GM04504 (cell line): ENCODE measurements at places on chromosomes 3 and 15.

DNA sequence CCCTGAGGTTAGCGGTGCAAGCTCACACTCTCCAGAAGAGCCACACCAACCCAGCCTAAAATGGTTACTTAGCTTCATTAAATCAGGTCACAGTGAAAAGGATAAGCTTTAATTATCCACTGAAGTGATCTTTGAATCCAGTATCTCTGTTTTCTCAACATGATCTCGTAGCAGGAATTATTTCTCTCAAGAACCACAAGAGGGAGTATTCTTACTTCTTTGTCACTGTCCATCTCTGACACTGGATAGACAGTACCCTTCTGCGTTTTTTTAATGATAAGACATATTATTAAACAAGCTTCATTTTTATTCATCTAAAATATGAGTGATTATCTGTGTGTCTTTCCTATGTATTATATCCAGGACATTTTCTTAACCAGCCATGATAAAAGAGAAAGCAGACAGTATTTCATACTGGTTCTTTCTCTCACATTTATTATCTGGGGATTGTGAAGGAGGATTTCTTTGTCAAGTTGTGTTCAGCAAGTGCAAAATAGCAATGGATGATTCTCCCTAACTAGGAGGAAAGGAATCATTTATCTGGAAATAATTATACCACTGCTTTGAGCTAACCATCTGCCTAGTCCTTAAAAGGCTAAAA, 105.4 kb upstream of the CCDC54 start:
- DNase-seq: no peak

GRCh38 chr3:197068077-197068476, 38.5 kb upstream of the MELTF start:
- DNase-seq: no peak

DNA sequence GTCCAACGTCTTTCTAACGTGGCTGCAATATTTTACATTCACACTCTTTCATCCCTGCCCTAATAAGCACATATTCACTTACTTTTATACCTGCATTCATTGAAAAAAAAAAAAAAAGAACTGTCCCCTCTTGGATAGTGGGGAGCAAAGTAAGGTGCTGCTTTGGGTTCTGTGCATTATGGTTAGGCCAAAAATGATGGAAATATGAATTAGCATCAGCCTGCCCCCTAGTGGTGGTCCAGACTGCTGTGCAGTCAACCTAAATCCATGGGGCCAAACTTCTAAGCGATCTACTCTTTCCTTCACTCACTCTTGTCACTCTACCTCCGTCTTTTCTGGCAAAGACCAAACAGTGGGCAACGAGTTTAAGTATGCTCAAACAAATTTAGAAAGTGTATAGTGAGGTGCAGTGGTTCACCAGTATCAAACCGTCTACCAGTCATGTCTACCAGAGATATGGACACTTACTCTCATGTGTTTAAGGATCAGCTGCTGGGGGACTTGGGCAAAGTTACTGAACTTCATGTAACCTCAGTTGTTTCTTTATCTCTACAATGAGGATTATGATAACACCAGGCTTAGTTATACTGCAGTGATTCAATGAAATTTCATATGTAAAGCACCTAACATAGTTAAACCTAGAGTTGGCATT, 61.5 kb upstream of the GRM7 start:
- DNase-seq: no peak

- DNase-seq: no peak
Measured at GRCh38 chr15:45802140-45802539, 167.3 kb downstream of the SQOR start.

DNA sequence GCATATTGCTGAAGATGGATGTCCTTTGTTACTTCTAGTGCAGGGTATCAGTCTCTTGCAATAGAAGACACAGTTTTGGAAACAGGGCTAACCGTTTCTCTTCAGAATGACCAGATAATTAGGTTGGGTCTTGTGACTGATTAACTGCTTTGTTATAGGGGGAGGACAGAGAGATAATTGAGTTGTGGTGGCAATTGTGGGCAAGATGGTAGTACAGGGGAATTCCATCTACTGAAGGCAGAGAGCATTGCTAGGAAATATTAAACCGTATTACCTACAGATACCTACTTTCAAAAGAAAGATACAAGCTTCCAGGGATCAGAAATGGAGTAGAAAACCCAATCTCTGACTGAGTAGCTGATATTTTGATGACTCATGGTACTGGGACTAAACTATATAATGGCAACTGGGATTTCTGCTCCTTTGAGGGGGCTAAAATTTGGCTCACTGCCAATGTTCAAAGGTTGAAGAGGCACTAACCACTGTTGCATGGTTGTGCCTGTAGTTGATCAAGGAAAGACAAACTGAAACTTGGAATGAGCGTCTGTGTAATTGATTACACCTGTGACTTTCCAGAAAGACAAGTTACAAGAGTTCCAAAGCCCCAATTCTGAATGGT, 4.2 kb downstream of the PRR23B start:
- no peak for DNase-seq

DNA sequence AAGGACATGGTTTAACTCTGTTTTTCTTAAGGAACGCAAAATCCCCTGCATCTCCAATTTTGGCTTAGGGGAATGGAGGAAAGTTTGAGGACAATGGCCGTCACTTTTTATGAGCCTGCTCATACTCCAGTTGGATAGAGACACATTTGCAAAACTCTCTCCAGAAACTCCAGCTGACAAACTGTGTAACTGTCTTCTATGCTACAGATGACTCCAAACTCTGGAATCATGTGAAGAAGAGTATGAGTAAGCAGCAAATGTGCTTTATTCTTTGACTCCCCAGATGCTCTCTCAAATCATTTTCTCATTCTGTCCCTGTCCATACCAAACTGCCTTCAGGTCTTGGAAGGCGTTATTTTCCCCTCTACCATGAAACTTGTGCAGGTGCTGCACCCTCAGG, 226.5 kb upstream of the GPR149 start:
- no peak for DNase-seq

DNA sequence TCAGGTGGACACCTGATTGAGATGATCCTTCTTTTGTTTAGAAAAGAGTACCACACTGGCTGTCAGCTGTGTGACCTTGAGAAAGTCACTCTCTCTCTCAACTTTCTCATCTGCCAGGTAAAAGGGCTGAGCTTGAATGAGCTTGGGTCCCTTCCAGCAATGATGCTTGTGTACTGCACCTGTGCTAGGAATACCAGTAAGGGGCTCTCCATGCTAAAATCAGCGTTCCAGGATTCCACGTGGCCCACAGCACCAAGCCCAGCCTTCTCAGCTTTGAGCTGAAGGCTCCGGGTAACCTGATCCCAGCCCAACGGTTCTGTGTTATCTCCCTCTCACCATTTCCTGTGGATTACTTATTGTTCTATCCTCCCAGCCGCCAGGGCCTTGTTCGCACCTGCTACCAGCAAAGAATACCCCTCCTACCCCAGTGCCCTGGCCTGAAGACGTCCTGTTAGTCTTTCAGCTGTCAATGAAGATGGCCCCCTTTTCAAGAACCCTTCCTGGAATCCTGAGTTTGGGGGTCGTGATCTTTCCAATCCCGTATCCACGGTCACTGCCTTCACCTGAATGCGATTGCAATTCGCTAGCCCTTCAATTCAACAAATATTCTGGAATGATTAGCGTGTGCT, 54.2 kb upstream of the CGNL1 start:
- DNase-seq: no peak

GRCh38 chr15:70101459-70102113, 3.9 kb upstream of the TLE3 start:
- DNase-seq: peak; percentile 42

GRCh38 chr3:33218446-33219174, at the start of gene SUSD5:
TSS of gene SUSD5 (minus strand) at chr3:33218810. CDS start at chr3:33218797, 13 bp downstream.
- DNase-seq: no peak

GRCh38 chr15:40337597-40337996, 3.1 kb downstream of the CCDC9B start:
- no peak for DNase-seq

DNA sequence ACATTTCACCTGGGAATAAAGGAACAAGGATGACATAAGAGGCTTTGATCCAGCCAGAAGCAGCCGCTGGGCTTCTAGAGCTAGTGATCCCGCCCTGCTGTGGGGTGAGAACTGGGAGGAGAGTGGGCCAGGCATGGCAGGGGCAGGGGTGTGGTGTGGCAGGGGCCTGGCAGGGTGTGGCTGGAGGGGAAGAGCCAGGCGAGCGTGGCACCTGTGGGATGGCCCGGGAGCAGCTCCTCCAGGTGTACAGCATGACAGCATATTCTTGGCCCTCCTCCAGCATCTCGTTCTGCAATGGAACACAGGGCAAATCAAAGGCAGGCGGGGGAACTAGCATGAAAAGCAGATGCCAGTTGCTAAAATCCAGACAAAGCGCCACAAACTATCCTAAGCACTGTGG, 35.5 kb downstream of the CYFIP1 start:
- DNase-seq: no peak

DNA sequence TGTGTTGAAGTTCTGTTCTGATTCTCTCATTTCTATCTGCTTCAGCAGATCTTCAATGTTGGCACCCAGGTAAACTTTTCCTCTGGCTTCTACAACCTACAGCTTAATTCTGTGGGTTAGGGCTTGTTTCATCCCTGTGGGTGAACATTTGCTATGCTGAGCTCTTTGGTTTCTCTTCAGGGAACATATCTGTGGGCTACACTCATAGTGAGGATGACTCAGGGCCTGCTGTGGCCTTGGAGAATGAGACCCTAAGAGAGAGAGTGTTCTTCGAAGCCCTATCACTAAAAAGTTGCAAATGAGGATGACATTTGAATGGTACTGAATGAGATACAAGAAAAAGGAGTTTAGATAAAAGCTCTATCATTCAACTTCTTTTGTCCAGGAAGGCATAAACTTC, 346.2 kb upstream of the CBLB start:
- no peak for DNase-seq

DNA sequence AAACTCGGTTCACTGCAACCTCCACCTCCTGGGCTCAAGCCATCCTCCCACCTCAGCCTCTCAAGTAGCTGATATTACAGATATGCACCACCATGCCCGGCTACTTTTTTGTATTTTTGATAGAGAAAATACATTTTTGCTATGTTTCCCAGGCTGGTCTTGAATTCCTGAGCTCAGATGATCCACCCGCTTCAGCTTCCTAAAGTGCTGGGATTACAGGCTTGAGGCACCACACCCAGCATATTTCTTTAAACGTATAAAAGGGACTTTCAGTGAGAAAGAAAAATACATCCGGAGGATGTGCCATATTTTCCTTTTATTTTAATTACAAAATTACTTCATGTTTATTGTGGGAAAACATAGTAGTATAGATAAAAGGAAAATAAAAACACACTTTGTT, 55.2 kb downstream of the RPL39L start:
- no peak for DNase-seq

GRCh38 chr3:45516829-45517228, 77.7 kb upstream of the LIMD1 start:
- no peak for DNase-seq

DNA sequence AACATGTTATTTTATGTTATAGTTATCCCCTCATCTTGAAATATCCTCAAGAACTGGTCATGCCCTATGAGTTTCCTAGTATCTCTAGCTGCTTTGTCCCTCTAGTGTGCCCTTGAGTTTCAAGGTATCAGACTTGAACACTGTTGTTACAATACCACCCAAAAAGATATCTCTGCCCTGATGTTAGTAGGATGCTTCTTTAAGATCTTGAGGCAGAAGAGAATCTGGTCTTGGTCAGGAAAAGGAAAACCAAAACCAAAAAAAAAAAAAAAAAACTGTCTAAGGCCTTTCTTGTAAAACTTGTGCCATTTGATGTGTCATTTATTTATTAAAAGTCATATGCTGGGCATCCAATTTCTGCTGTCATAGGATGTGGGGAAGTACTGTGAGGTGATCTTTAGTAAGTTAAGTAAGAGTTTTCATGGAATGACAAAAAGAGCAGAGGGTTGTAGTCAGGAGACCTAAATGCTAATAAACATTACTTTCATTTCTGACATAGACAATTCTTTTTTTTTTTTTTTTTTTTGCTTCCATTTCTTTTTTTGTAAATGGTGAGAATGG, 229.7 kb downstream of the NECTIN3 start:
- no peak for DNase-seq

DNA sequence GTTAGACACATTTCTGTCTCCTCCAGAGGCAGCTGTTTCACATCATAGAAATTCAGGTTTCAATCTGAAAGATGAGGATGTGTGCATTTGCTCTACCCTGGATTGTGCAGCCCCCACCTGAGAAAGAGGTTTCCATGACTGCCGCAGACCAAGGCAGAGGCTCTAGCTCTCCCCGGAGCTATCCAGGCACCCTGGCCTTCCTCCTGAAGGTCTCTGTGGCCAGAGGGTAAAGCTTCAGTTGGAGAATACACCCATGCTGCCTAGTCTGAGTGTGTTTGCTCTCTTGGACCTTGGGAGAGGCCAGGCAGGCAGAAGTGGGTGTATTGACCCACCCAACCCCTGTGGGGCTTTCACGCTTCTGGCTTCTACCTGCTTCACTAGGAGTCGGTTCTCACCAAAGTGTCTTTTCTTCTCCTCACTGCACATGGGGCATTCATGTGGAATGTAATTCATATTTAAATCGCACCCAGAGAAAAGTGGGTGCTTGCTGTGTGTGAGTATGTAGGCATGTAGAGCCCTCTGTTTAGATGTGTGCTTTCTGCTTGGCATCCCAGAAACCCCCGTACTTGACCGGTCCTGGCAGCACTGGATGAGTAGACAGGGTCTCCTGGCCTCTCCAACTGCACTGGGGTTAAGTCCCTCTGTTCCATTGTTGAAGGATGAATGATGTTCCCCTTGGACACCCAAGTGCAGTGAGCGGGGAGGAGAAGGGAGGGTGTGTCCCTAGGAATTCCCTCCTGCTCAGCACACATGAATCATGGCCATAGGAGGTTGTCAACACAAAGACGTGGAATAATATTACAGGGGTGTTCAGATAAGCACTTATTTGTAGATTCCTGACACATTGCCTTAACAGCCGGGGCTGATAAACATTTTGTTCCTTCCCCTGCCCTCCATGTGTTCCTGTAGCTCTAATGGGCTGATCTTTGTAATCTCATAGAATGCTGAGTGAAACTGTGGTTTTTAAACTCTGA, 20.3 kb upstream of the RAB6B start:
- no peak for DNase-seq

- no peak for DNase-seq
Measured at GRCh38 chr3:169218314-169218983, 445.1 kb downstream of the MECOM start.

DNA sequence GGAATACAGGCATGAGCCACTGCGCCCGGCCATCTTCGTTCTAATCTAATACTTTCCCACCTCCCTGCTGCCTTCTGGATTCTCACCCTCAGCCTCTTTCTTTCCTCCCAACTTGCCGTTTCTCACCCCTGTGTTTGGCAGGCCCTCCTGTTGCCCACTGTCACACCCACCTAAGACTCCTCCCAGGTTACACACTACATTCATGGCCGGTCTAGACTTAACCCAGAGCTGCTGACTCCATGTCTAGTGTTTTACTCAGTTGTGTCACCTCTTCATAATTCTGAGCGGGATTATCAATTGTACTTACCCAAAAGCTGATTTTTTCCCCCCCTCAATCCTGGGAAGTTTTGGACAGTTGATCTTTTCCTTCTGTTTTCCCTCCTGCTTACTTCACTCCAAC, 223.8 kb downstream of the FEZF2 start:
- DNase-seq: no peak
